ENCODE measurements at places on chromosomes 5 and 9.

GRCh38 chr5:146584750-146585149, 68.8 kb upstream of the GPR151 start:
- DNase-seq, result no peak

GRCh38 chr5:167248257-167248656, 1043.2 kb upstream of the WWC1 start:
- no peak for DNase-seq

DNA sequence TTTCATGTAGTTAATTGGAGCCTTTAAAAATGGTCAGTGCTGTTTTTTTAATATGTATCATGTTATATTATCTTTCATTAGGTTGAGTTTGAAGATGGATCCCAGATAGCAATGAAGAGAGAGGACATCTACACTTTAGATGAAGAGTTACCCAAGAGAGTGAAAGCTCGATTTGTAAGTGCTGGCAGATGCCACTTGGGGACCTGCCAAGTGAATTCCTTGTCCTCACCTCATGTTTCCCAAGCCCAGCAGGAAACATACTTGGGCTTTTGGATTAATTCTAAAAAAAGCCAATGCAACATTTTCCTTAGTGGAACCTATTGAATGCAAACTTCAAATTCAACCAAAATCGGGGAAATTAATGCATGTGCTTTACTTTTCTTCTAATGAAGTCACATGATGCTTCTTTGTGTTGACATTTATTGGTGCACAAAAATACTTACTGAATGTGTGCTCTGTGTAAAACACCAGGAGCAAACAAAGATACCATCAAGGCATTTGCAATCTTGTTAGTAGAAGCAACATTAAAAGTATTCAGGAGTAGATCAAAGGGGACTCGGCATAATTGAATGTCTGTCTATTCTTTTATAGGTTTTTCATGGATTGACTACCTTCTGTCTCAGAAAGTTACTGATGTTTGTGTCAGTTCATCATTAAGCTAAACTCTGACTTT, 412.1 kb downstream of the KDM4C start:
- DNase-seq, result no peak

DNA sequence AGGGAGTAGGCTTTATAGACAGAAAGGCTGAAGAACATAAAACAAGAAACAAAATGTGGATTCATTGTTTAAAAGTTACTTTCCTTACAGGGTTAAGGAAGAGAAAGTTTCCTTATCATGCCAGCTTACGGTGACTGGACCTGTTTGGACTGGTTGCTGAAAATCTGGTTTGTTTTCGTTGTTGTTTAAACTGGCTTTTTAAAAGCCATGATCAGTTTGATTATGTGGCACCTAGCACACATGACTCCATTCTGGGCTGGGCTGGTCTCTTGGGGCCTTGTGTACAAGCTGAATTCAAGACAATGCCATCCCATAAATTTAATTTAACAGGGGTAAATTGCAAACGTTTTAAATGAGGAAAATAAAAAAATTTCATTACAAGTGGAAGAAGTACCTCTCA, 18.4 kb upstream of the ZNF474 start:
- no peak for DNase-seq

GRCh38 chr9:72202009-72202408, 52.8 kb downstream of the GDA start:
- no peak for DNase-seq

- no peak for DNase-seq
These were observed 37.5 kb downstream of the ERGIC1 start for GRCh38 chr5:172871536-172871935.

- DNase-seq, result no peak
These were observed 23.1 kb upstream of the ZNF354B start for GRCh38 chr5:178836628-178837027.

GRCh38 chr9:21533597-21533996, 51.5 kb upstream of the IFNE start:
- DNase-seq, result no peak

GRCh38 chr5:66967102-66967501, 229.5 kb downstream of the CD180 start:
- DNase-seq, result no peak

DNA sequence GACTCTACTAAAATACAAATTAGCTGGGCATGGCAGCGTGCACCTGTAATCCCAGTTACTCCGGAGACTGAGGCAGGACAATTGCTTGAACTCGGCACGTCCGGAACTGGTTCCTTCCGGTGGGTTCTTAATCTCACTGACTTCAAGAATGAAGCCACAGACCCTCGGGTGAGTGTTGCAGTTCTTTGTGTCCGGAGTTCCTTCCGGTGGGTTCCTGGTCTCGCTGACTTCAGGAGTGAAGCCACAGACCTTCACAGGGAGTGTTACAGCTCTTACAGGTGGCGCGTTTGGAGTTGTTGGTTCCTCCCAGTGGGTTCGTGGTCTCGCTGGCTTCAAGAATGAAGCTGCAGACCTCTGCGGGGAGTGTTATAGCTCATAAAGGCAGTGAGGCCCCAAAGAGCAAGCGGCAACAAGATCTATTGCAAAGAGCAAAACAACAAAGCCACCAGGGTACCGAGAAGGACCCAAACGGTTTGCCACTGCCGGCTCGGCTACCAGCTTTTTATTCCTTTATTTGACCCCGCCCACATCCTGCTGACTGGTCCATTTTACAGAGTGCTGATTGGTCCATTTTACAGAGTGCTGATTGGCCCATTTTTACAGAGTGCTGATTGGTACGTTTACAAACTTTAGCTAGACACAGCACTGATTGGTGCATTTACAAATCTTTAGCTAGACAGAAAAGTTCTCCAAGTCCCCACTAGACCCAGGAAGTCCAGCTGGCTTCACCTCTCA, 28.6 kb upstream of the SLC6A19 start:
- no peak for DNase-seq

DNA sequence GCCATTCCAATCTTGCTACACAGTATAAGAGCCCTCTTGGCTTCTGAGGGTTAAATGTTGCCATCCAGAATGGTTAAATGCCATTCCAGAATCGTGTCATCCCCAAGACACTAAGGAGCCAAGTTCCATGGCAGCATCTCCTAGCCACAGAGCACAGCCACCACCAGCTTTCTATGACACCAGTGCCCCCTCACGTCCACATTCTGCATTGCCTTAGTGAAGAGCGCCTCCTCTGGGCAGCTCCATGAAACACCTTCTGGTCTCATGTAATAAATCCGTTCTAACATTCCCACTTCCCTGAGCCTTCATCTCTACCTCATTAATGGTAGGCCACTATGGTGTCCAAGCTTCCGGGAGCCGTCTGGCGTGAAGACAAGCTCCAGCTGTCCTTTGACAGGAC, 12.4 kb downstream of the CBY3 start:
- no peak for DNase-seq

DNA sequence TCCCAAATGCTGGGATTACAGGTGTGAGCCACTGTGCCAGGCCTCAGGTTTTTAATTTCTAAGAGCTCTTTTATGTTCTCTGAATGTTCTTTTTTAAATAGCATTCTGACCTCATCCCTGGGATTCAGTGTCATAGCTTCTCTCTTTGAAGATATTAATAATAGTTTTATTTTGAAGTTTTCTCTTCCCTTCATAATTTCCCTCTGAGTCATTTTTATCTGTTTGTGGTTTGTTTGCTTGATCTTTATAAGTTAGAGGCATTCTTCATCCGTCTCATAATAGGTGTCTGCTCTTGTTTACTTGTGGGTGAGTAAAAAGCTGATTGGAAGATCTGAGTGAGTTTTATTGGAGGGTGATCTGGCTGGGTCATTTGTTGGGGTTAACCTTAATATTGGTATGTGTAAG, 12.5 kb upstream of the MAMDC2 start:
- no peak for DNase-seq

GRCh38 chr5:79898611-79899010, 92.5 kb downstream of the MTX3 start:
- no peak for DNase-seq

DNA sequence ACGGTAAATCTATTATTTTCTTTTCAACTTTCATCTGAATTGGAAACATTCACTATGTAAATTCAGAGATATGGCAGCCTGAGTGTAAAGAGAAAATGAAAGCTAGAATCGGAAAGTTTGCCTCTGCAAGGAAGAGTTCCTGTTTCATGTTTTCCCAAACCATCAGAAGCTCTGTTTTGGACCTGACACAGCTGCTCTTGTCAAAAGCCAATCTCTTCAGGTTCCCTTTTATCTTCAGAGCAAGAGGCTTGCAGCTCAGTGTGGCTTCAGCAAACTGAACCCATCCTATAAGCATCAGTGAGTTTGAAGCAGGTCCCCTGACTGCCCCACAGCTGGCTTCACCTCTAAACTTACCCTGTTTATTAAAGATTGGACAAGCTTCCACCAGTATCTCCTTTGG, 1099.7 kb downstream of the DTWD2 start:
- DNase-seq, result no peak

DNA sequence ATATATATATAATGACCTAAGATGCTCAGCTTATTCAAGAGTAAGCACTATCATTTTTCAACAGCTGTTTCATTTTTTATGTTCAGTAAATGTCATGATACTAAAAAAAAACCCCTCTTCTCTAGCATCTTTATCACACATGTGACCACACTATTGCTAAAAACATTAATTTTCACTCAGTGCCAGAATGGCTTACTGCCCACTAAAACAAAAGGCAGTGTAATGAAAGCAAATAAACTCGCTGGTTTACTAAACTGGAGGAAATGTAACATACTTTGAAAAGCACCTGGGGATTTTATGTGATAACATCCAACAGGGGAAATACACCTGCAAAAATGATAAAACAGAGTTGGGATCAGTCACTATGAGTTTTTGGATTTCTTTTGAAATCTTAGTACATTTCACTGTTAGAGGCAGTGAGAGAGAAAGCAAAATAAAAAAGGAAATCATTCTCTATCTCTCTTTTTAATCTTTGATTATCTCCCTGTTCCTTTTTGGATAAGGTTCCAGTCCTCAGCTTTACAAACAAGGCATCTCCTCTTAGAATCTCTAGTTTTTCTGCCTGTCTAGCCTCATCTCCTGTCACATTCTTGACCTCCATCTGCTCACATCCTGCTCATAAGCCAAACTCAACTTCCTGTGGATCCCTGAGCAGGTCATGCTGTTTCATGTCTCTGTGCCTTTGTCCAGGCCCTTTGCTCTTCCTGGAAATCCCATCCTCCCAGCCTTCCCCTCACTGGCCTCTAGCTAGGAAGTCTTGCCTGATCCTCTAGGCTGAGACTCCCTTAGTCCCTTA, 338.0 kb downstream of the MAN2A1 start:
- DNase-seq, result no peak

- no peak for DNase-seq
These were observed 6.9 kb upstream of the DMRT3 start for GRCh38 chr9:969310-970150.

- DNase-seq, result no peak
These were observed 42.3 kb downstream of the NSUN2 start for GRCh38 chr5:6590581-6590980.

DNA sequence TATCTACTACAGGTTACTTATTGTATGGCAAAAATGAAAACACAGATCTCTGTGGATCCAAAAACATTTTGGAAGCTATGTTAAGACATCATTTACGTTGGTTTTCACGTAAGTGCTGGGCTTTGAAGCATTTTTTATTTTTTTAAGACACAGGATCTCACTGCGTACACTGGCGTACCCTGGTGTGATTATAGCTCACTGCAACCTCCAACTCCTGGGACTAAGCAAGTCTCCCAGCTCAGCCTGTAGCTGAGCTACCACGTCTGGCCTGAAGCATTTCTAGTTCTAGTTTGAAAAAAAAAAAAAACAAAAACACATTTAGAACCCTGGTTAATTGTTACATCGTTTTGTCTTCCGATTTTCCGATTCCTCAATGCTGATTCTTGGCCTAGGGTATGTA, 131.3 kb downstream of the AOPEP start:
- no peak for DNase-seq

- no peak for DNase-seq
These were observed 4.9 kb upstream of the AKNA start for GRCh38 chr9:114392749-114393112.

DNA sequence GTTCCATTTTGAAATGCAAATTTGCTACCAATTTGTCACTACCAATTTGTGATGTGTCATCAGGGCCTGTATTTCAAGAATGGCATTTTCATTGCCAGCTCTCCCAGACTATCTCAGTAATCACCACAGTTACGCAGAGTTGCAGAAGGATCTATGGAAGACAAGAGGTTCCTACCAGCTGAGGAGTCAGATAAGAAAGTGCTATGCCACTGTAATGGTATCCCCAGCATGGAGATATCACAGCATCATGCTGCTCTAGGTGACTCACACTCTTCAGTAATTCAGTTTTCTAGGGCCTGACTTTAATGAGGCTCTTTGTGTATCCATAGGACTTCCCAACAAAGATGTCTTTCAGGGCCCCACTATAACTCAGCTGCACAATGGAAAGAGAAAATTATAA, 490.3 kb downstream of the ARHGEF28 start:
- DNase-seq, result no peak

GRCh38 chr5:73751254-73751914, 125.4 kb downstream of the ARHGEF28 start:
- no peak for DNase-seq

DNA sequence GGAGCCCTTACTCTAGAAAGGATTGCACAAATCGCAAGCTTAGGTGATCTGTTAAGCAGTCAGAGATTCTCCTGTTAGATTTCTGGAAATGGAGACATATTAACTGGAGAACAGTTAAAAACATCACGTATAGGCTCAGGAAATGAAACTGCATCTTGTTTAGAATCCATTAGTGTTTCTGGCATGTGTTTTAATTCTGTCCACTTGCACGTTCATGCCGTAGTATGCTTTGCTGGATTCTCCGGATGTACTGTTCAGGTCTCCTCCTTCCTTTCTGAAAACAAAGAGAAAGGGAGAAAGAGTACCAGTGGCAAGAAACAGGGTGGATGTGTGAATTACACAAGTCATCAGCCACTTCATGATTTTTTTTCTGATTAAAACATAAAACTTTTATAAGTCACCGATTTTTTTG, 2.5 kb upstream of the RGMB start:
- no peak for DNase-seq

- no peak for DNase-seq
These were observed 23.8 kb downstream of the SHC3 start for GRCh38 chr9:89154651-89155336.

DNA sequence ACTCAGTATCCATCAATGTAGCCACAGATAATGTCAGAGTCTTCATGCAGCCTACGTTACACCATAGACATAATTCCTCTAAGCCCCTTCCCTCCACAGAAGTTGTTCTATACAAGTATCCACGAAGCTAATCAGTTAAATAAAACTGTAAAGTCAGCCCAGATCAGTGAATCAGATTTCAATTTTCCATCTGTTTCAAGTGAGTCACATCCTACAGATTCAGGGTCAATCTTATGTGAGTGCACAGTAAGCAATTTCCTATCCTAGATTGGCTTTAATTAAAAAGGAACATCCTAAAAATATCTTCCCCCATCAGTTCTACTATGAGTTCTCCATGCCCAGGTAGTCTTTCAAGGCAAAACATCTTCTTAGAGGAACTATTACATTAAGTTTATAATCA, 402.5 kb downstream of the EFNA5 start:
- DNase-seq, result no peak

- no peak for DNase-seq
These were observed 63.2 kb downstream of the PAM start for GRCh38 chr5:102818345-102818744.

Data from D341Med (cell line).